PC-9 (cell line): ENCODE measurements at places on chromosomes 12 and 14. TPM values are rescaled to one million over a fixed set of nuclear protein-coding genes. Genes with fewer than 3 reads are reported as not detected.

The E2F7 gene
- 9.8 and 14.6 TPM in 2 replicates for total RNA-seq

The SLC8A3 gene
- not detected in 2 replicates for total RNA-seq

DNA sequence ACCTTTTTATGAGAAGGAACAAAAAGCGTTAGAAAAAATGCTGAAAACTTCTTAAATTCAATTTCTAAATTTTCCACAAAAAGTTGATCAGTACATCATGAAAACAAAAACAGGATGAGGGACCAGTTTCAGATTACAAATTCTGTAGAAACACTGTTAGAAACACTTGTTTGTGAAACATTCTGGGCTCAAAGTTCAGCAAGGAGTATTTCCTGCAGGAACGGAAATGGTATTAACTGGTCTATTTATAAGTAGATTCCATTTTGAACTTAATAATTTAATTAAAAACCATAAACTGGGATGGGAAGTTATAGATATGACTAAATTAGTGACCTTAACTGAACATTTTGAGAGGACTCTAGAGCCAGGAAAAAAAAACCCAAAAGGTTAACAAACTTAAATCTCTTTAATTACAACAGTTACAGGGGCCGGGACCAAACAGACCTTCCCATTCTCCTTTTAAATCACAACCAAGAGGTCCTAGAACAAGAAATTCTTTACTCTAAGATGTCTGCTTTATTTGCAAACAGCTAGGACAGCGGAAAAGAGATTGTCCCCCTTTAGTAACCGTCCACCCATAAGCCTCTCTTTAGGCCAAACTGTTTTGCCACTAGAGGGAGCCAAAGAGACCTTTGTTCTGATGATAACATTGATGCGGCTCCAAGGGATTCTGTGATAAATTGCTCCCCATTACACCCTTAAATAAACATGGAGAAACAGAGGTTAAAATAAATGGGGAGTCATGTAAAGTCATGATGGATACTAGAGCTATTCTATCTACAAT is 69.0 kb upstream of the RERGL start:
- no peaks in the 10 kb centered on the region for H3K4me1 ChIP-seq
- no peak for DNase-seq
- no peaks in the 10 kb centered on the region for H3K36me3 ChIP-seq
- no peak overlapping the region for H3K4me3 ChIP-seq
- no peak overlapping the region for H3K27ac ChIP-seq

- no peaks in the 10 kb centered on the region for H3K36me3 ChIP-seq
- DNase-seq: no peak
- no peak overlapping the region for H3K4me3 ChIP-seq
- no peaks in the 10 kb centered on the region for H3K27me3 ChIP-seq
Measured at GRCh38 chr12:44667461-44667860, 208.7 kb downstream of the NELL2 start.

DNA sequence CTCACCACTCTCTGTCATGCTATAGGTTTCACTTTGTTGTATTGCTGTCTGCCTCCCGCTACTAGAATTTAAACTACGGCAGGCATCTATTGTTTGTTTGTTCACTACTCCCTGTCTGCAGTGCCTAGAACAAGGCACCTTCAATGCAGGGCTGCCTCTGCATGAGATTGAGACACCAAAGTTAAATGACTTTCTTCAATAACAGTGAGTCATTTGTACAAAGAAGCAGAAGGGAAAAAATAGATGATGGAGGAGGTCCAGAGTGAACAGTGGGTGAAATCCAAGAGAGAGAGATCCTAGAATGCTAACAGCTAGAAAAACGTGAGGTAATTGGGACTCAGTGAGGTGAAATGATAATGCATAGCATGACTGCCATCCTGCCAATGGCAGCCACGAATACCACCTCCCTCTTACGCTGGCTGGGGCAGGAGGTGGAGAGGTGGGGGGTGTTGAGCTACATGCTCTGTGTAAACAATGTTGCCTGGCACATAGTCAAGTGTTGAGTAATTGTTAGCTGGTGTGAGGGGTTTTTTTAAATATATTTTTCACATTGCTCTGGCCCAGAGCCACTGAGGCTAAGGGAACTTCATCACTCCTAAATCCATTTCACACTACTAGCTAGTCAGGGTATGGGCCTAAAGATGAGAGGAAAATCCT is 367.6 kb downstream of the RPS29 start:
- no peaks in the 10 kb centered on the region for H3K4me1 ChIP-seq
- no peaks in the 10 kb centered on the region for H3K27me3 ChIP-seq
- no peak for DNase-seq
